Activated CD4-positive, alpha-beta T cell treated with anti-CD3 and anti-CD28 coated beads for 48 hours (primary cell): ENCODE measurements at places on chromosomes 7 and 10.

GRCh38 chr7:77313085-77313484 lies 103.1 kb downstream of the GSAP start:
- no peak for DNase-seq

GRCh38 chr7:78395298-78396036 lies 596.9 kb downstream of the PHTF2 start:
- no peak for DNase-seq

GRCh38 chr7:66886152-66886551 lies 34.9 kb upstream of the TMEM248 start:
- peak; percentile 13 for DNase-seq

DNA sequence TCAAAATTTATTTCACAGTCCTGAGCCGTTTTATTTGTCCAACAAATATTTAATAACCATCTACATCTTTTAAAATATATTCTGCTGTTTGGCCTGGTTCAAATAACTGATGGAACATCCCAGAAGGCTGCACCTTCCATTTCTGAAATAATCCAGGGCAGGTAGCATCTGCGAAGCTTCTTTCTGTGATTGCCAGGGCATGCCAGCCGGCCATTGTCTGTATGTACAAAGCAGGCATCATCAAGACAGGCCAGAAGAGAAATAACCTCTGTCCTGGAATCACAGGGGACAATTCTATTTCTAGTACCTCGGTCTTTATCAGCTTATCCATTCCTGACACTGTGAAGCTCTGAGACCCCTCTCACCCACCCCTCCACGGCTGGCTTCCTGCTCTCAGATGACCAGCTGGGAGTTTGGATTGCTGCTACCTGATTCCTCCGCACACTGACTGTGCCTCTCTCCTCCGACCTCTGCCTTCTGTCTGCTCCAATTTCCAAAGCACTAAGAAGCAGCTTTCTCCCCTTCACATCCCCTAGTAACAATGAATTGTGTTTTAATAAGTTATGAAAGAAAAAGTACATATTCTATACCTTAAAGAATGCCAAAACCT lies 8.0 kb downstream of the DGKI start:
- no peak for DNase-seq

GRCh38 chr7:22277375-22277774 lies 79.6 kb downstream of the RAPGEF5 start:
- no peak for DNase-seq

GRCh38 chr10:4902571-4903011 lies 60.6 kb upstream of the AKR1C1 start:
- peak; percentile 46 for DNase-seq

DNA sequence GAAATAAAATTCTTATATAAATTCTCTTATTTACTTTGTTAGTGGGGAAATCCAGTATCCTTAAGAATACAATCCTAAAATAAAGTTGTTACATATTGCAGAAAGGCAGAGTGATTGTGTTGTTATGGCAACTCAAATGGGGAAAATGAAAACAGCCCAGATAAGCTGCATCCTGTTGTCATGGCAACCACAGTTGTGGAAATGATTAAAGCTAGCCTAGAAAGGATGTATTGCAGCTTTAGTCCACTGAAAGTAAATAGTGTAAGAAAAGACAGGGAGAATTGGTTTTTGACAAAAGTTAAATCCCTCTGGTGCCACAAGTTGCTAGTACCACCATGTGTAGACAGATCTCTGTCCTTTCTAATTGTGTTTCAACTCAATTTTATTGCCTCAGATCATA lies 43.2 kb downstream of the BTRC start:
- peak; percentile 12 for DNase-seq

DNA sequence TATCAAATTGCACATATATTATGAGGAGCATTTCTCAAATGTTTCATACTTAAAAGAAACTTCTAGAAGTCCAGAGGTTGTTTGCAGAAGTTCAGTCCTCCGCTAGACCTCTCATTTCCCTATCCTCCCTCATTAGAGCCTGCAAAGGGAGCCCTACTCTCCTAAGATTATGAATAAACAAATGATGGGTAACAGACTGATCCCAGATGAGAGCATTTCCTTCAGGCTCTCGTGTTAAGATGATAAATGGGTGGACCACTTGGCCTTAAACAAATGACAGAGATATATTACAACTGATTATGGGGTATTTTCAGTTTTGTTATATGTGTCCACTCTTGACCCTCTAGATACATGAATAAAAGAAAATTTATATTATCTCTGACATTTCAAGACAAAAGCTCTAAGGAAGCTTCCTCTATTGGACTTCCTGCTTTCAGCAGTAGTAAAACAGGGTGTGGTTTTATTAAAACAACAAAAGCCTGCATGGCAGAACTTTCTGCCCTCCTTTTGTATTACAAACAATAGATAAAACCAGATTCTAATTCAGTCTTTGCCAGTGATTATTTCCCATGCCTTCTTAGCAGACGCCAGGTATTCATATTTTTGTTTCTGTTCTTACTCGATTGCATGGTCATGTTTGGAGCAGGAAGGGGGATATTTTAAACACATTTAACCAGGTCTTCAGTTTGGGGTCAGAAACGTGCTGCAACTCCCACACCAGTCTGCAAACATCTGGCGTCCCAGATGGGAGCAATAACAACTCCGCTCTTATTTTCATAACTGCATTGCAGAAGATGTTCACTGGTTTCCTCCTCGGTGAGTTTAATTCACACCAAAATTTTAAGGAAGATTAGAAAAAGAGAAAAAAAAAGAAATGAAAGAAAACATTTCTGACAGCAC lies 52.4 kb upstream of the FAM204A start:
- DNase-seq: no peak

GRCh38 chr10:2933924-2934323 lies 133.4 kb upstream of the PFKP start:
- DNase-seq: no peak

- DNase-seq: no peak
Measured at GRCh38 chr10:33117816-33118215, 159.8 kb upstream of the ITGB1 start.

DNA sequence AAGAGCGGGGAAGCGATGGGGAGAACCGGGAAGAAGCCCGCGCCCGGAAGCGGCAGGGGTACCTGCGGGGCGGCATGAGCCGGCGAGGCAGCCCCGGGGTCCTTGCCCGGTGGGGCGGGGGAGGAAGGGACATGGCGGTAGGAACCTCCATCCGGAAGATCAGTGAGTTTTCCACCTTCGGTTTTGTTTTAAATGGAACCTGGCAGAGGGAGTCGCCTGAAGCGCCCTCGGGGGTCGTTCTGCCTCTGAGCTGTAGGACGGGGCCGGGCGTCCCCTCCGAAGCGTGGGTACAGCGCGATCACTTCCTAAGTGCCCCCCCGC lies 471 bp downstream of the PFKP start:
- DNase-seq: no peak

GRCh38 chr10:59753267-59753666 lies at the start of gene MRLN:
Gene MRLN (minus strand): TSS chr10:59753455.
- DNase-seq: no peak

DNA sequence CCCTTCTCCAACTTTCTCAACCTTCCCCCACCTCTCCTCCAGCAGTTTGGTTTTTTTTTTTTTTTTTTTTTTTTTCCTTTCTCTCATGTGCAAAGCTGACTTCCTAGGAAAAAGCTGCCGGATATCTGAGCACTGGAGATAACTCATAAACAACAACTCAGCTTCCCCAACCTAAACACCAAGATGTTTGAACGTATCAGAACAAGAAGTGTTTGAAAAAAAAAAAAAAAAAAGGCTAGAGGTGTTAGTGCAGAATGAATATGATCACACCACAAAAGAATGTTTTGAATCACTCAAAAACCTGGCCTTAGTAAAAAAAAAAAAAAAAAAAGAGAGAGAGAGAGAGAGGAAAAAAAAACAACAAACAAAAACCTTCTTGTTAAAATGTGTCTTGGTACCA lies 11.2 kb downstream of the GATA3 start:
- no peak for DNase-seq

DNA sequence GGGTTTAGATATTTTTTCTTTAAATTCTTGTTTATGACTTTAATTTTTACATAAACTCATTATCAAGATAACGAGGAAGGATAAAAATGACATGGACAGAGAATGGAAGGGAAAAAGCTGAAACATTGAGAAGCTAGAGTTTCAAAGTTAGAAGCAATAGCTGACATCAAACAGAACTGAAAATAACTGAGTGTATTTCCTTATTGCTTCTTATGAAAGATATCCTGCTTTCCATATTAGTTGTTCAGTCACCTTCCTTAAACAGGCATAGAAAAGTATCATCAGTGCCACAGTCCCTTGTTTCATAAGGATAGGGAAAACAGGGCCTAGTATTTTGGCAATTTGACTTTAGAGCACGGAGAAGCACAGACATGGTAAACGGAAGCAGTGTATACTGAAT lies 460.5 kb upstream of the GHITM start:
- DNase-seq: no peak

GRCh38 chr10:24718031-24718855 lies 5.4 kb downstream of the ARHGAP21 start:
- no peak for DNase-seq
